ENCODE measurements at places on chromosomes 11 and 22.

GRCh38 chr11:125256541-125257189, 92.1 kb downstream of the PKNOX2 start:
- no peak for DNase-seq

DNA sequence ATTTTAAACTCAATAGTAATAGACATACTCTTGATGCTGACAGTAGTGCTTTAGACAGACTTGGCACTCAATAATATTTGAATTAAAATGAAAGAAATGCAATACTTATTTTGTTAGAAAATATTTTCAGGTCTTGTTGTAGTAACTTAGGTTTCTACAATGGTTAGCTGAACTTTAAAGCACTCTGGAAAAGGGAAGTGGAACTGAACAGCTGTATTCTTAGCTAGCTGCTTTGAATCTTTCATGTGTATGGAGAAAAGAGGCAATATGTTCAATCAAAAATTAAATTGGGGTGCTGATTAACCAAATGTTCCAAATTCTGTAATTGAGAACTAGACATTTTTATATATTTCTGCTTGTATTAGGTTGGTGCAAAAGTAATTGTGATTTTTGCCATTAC, 517.9 kb upstream of the RAG2 start:
- DNase-seq: no peak

GRCh38 chr11:10514709-10515108, 26.3 kb downstream of the RNF141 start:
- DNase-seq: no peak

DNA sequence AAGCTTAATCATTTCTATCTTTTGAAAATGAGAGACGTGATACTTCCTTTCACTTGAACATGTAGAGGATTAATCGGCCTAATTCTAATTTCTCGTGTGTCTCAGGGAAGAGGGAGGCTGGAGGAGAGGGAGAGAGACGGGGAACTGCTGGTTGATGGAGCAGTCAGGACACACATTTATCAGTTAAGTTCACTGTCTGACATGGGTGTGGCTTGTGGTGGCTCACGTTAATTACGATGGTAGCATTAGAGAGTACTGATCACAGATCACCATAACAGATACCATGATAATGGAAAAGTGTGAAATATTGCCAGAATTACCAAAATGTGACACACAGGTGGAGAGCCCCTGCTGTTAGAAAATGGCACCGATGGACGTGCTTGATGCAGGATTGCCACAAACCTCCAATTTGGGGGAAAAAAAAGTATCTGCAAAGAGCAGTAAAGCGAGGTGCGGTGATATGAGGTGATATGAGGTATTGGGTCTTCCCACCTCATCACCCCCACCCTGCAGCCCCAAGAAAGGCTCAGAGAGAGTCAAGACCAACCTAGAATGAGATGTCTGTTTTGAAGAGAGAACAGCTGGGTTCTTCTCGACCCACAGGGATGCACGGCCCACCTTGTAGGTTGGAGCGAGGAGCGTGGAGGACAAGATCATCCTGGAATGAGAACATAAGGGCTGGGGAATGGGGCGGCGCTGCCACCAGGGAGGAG, 19.7 kb downstream of the ZBED4 start:
- no peak for DNase-seq

DNA sequence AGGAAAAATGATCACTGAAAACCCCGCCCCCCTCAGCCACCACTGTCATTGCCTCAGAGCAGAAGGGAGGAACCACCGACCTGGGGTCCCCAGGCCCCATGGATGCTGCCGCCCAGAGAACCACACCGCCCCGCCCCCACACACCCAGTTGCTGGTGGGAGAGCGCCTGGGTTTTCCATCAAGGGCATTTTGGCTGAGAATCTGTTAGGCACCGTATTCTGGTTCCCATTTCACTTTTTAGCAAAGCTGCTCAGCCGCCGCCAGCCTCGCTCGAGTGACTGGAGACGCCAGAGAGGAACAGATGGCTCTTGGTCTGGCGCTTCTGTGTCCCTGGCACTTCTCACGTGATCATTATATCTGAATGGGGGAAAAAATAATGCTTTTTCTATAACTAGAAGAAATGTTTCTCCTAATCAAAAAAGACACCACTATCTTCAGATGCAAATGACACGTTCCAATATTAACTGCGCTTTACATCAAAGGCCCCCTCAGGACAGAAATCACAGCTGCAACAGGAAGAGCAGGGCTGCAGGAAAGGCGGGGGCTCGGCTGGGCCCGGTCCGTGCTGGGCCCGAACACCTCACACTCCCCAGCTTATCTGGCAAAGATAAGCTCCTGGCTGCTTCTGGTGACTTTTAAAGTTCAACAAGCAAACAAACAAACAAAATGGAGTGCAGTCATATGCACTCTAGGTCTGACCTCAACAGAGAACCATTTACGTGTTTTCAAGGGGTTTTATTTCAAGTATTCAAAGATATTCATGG, 149.8 kb downstream of the MPPED1 start:
- no peak for DNase-seq

- DNase-seq: no peak
Observed at GRCh38 chr11:35559949-35560348, 34.5 kb upstream of the PAMR1 start.

DNA sequence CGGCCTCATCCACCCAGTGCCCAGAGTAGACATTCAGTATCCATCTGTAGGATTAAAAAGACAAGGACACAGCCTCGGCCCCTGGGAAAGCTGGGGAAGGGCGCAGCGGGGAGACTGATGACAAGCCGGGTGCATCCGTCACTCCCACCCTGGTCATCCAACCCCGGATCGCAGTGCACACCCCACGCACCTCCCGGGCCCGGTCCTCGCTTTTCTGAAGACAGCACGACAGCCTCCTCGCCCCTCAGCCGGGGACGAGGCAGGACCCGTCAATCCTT, 1.1 kb downstream of the FCHSD2 start:
- DNase-seq: no peak

- DNase-seq: no peak
Observed at GRCh38 chr22:39132281-39132680, 20.2 kb downstream of the CBX7 start.

- no peak for DNase-seq
Observed at GRCh38 chr11:45554230-45554967, 111.0 kb downstream of the CHST1 start.

- DNase-seq: no peak
Observed at GRCh38 chr11:103483996-103484395, 374.8 kb downstream of the DYNC2H1 start.

DNA sequence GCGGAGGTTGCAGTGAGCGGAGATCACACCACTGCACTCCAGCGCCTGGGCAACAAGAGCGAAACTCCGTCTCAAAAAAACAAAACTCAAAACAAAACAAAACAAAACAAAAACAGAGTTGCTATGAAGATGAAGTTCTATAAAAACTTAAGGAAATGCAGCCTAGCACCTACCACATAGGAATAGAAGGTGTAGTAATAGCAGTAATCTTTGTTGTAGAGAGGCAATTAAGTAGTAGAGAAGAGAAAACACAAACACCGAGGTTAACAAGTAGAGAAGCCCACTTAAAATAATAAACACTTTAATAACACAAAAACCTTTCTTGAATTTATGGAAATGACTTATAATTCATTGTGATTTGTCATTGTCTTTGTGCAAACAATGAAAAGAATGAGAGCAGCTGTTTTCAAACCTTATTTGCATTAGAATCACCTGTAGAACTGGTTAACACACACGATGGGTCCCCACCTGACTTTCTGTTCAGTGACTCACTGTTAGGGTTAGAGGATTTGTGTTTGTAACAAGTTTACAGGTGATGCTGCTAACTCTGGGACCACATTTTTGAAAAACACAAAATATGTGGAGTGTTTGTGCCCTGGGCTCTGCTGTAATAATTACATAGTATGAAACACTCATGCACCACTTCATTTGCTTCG, 43.1 kb downstream of the TYR start:
- no peak for DNase-seq

DNA sequence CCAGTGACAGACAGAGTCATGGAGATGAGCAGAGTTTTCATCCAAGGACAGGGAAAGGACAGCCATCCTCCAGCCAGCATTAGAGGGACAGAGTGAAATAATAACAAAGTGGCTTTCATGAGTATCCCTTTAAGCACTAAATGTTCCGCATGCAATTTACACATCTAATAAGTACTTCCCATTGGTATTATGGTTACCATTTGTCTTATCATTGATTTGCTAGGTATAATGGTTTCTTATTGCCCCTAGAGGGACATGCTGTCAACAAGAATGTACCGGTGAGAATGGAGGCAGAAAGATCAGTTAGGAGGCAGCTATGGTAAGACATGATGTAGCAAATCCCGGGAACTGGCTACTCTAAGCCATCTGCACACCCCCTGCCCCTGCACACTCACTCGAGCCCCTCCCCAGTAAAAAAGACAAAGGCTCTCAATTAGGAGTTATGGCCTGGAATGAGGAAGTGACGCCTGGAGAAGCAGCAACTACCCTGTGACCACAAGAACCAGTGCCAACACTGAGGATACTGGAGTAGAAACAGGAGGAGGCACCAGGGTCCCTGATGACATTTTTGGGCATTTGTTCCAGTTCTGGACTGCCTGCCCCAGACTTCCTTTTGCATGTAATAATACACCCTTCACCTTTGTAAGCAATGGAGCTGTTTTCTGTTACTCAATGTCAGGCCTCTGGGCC, 30.2 kb upstream of the HMGXB4 start:
- no peak for DNase-seq

GRCh38 chr11:45412521-45412920, 126.4 kb upstream of the SYT13 start:
- DNase-seq: no peak

DNA sequence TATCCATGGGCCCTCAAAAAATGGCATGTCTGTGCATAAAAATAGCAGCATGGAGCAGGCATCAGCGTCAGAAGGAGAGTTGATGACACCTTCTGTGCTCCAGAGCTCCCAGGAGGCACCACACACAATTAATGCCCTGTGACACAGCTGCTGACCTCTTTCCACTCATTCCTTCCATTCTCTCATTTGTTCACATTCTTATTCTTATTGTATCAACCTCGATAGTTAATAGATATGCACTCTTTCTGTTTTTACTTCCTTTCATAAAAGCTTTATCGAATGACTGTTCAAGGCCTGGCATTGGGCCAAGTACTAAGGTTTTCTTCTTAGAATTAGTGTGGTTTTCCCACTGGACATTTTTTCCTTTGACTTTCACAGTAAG, 266.0 kb upstream of the MTNR1B start:
- no peak for DNase-seq
